Karpas-422 (cell line): ENCODE measurements at places on chromosomes 12 and 14. TPM values are rescaled to one million over a fixed set of nuclear protein-coding genes. Genes with fewer than 3 reads are reported as not detected.

The RD3L gene
- not detected in 2 replicates for total RNA-seq

The CD69 gene
- total RNA-seq: 0.22 and 0.34 TPM in 2 replicates

The FAM216A gene
- 59.9 and 62.7 TPM in 2 replicates for total RNA-seq

DNA sequence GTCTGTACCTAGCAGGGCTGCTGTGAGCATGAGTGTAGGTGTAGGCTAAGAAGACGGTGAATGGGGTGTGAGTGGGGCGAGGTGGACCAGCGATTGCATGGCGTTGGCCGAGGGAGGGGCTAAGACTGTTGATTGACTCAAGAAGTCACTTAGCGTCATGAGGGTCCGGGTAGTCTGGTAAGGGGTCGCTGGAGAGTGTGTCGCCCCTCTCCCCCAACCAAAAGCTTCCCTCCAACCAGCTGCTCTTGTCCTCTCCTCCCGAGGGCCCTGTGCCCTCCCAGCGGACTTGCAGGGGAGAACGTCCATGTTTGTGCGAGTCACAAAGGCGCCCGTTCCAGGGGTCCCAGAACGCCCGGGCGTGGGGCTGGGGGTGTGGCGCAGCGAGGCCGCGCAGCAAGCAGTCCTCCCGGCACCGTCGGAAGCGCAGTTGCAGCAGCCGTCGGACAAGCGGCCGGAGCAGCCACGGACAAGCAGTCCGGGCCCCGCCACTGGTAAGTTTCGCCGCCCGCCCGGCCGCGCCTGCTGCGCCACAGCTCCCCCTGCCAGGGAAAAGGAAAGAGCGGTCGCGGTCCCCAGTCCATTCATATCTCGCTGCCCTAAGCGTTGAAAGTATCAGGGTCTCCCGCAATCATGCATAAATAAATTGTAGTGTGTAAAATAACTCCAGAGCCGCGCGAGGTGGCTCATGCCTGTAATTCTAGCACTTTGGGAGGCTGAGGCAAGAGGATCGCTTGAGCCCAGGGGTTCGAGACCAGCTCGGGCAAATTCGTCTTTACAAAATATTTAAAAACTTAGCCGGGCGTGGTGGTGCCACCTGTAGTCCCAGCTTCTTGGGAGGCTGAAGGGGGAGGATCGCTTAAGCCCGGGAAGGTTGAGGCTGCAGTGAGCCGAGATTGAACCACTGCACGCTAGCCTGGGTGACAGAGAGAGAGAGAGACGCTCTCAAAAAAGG, at the start of gene CCDC63:
TSS of gene CCDC63 (plus strand) at position 373 of the 952 bp plus-strand sequence. CDS start 5,968 bp downstream, outside the sequence.
- no peak within 1 kb of the TSS for H3K27ac ChIP-seq
- DNase-seq: peak; percentile 40
- H3K36me3 ChIP-seq: no peaks in the 10 kb centered on the region
- no peaks in the 10 kb centered on the region for H3K27me3 ChIP-seq
- H3K4me3 ChIP-seq: peak within 1 kb of the TSS; percentile 27; the same call in 1 of the 2 replicates

GRCh38 chr12:99250091-99250490, 397.5 kb upstream of the GARIN6 start:
- no peaks in the 10 kb centered on the region for H3K27me3 ChIP-seq
- no peaks in the 10 kb centered on the region for H3K36me3 ChIP-seq
- H3K27ac ChIP-seq: no peak overlapping the region
- DNase-seq: no peak
- H3K4me3 ChIP-seq: no peak overlapping the region

The RAB35 gene
- 18.9 and 29.4 TPM in 2 replicates for total RNA-seq
